ENCODE measurements at places on chromosomes 7 and 10.

GRCh38 chr10:35456784-35457183, 120.5 kb downstream of the CCNY start:
- no peak for DNase-seq

GRCh38 chr10:17734432-17735080, 17.4 kb upstream of the TMEM236 start:
- no peak for DNase-seq

DNA sequence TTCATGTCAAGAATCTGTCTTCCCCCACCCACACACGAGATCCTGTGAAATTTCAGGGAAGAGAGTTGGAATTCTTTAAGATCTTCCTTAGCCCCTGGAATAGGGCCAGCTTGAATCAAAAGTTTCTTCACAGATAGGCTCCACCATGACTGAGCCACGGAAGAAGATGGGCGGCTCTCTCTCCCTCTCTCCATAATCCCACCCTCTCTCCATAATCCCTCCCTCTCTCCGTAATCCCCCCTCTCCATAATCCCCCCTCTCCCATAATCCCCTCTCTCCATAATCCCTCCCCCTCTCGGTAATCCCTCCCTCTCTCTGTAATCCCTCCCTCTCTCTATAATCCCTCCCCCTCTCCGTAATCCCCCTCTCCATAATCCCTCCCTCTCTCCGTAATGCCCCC, 20.4 kb downstream of the SHH start:
- DNase-seq = no peak

DNA sequence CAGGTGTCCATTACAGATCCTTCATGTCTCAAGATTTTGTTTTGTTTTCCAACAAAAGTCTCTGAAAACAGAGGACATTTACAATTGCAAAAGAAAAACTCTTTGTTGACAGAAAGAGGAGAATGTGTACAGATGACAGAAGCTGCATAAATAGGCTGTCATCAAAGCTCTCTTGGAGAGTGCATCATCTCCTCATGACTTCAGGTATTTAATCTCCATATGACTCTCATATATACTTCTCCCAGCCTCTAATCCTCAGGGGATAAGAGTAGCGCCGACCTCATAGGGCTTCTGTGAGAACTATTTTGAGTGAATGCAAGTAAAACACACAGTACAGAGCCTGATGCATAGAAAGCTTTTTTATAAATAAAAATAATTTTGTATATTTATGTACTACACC, 48.1 kb upstream of the SEPTIN7 start:
- no peak for DNase-seq

- no peak for DNase-seq
Observed at GRCh38 chr7:29926216-29926615, 63.4 kb downstream of the SCRN1 start.

DNA sequence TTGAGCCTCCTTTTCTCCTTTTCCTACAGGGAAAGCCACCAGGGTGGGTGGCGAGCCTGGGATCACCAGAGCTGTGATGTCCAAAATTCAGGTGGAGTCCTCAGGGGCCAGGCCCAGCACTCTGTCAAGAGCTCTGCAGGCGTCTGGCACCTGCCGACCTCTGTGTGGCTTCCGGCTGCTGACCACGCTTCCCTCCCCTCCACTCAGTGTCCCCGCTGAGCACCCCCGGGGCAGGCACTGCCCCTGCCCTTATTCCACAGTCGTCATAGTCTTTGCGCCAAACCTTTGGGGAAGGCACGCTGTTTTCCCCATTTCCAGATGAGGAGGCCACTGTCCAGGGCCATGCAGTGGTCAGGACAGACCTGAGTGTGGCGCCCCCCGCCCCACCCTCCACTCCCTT, 7.5 kb downstream of the MTG1 start:
- no peak for DNase-seq

DNA sequence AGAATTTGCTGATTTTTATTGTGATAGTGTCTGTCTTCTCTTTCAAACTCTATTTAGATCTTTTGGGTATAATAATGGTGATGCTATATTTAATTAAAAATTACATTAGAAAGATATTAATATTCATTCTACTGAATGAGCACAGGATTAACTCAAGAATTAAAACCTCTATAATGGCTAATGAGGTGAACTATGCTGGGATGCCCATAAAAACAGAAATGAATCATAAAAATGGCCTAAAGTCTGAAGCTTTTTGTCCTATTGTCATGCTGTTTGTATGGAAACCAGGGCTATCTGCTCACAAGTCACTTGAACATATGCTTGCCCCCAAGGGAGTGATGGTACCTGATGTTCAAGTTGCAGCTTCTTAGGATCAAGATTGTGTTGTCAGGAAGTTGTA, 76.2 kb upstream of the ICA1 start:
- no peak for DNase-seq

- no peak for DNase-seq
Observed at GRCh38 chr7:101517304-101517703, 111.8 kb downstream of the MYL10 start.

DNA sequence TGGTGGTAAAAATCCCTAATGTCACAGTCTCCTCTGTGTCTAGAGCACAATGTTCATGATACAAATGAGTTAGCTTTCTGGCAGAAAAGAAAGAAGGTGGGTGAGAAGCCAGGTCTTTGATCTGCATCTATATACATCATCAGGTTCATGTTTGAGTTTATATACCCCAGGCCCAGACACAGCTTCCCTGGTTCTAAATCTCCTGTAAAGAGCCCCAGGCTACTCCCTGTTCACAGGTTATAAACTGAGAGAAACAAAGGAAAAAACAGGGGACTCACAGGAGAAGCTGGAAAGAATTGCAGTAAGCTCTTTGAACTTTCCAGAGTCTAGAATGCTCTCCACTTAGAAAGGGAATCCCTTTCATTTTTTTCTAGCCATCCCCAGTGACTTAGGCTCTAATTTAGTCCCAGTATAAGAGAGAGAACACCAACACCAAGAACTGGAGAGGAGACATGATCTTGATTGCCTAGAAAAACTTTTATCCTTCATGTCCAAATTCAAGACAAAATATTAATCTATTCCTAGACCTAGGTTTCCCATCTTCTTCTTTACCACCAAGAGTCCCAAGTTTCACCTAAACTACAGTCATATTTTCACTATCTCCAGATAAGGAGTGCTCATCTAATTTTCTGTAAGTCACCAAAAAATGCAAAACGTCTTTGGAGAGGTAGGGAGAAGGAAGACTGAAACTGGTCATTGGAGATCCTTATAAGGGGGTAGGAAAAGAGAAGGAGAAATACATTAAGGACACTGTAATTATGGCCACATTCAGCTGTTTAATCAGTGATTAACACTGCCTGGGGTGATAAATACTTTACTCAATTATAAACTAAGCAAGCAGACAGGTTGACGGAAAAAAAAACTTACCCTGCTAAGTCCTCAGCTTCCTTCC, 469 bp downstream of the MSS51 start:
- DNase-seq = no peak

- no peak for DNase-seq
Observed at GRCh38 chr7:86978808-86979506, 80.5 kb downstream of the ELAPOR2 start.

DNA sequence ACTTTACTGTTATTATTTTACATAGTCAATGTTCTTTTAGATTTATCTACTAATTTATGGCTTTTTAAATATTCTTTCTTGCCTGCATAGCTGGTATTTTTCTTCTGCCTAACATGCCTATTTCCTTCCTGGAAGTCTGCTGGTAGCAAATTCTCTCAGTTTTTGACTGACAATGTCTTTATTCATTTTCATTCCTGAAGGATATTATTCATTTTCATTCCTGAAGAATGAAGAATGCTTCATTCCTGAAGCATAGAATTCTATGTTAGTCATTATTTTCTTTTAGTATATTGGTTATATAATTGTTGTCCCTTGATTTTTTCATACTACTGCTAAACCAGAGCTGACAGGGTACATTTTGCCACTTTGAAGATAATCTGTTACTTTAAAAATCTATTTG, 41.8 kb downstream of the TMEM168 start:
- no peak for DNase-seq

DNA sequence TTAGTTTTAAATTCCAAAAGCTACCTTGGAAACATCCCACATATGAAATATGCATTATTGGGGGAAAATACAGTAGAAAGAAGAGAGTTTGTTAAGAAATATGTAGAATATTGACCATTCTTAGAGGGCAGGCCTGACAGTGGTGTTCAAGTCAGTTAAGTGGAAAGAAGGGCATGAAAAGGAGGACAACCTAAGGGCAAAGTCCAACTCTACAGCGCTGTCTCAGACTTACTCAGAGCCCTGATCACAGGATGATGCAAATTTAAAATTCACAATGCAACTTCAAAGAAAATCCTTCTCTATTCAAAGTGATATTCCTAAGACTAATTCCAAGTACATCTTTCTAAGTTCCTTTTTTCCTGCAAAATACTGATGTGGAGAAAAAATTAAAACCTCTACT, 139.1 kb upstream of the LRRTM3 start:
- DNase-seq = no peak

DNA sequence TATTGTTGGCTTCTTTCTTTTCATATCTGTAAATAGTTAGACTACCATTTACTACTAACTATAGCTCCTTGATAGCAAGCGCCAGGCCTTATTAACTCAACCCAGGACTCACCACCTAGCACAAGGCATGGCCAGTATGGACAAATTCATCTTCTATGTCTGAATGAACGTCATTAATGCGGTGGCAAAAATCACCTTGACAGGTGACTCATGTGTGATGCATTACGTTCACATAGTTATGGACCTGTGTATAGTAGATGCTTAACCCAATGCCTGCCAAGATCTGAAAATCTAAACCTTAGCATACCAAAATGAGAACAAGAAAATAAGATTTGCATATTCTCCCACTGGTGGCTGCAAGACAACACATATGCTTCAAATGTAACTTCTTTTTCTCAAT, 300.8 kb downstream of the PARD3 start:
- no peak for DNase-seq

DNA sequence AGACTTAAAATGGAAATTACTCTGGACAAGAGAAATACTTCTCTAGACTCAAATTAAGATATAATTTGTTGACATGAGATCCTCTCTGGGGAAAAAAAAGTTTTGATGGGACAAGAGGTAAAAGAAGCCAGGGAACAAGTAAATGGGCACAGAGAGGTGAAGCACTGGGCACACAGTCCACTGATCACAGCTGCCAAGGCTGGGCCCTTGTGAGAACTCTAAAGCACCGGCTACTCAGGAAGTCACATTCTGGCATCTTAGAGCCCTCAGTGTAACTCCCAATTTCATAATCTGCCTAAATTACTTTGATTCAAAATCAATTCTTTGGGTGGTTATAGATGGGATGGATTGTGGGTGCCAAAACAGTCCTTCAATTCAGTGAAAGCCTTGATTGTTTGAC, 123.2 kb upstream of the CACNA2D1 start:
- DNase-seq = no peak

DNA sequence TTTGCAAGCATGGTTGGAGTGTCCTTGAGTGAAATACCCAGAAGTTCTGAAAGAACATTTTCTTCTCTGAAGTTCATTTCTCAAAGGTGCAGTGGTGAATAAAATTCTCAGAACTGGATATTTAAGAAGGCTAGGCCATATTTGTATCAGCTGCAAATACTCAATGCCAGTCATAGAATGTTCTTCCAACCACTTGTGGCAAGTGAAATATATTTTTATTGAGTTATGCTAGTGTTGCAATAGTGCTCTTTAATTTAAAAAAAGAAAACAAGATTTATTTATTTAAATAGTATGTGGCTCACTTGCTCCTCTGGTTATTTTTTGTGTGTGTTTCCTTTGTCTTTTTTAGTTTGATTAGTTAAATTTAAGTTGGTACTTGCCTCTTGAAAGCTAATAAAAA, 64.5 kb downstream of the PALS2 start:
- no peak for DNase-seq

DNA sequence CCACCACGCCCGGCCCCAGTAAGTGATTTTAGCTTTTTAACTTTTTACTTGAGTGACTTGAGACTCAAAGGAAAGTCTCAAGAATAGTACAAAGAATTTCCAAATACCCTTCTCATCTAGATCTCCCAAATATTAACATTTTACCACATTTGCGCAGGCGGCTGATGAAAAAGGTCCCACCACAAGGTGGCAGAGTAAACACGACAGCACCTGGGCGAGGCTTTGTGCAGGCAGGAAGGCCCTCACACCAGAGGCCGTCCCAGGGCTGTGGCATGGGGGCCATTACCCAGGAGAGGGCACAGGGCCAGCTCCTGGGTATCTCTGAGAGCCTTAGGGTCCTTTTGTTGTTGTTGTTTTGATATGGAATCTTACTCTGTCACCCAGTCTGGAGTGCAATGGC, 50.0 kb upstream of the WIPI2 start:
- DNase-seq = no peak

GRCh38 chr10:2817940-2818636, 249.3 kb upstream of the PFKP start:
- no peak for DNase-seq

- DNase-seq = no peak
Observed at GRCh38 chr10:101487399-101487798, 100.7 kb downstream of the POLL start.

- DNase-seq = no peak
Observed at GRCh38 chr10:106941297-106942034, 223.0 kb downstream of the SORCS1 start.

DNA sequence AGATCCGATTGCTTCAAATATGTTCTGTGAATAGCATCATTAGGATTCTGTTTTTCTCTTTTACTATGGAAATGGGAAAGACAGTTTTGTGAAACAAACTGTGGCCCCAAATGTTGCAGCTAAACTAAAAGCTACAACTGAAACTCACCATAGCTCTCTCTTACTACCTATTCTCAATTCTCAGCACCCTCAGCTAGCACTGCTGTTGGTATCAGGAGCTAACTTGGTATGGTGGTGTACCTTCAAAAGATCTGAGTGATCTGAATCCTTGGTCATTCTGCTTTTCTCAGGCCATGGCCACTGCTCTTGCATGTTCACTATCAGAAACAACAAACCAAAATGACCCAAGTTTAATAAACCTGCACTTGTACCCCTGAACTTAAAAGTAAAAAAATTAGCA, 1208.0 kb downstream of the SORCS1 start:
- no peak for DNase-seq

- no peak for DNase-seq
Observed at GRCh38 chr10:59678884-59679301, 30.8 kb downstream of the SLC16A9 start.

DNA sequence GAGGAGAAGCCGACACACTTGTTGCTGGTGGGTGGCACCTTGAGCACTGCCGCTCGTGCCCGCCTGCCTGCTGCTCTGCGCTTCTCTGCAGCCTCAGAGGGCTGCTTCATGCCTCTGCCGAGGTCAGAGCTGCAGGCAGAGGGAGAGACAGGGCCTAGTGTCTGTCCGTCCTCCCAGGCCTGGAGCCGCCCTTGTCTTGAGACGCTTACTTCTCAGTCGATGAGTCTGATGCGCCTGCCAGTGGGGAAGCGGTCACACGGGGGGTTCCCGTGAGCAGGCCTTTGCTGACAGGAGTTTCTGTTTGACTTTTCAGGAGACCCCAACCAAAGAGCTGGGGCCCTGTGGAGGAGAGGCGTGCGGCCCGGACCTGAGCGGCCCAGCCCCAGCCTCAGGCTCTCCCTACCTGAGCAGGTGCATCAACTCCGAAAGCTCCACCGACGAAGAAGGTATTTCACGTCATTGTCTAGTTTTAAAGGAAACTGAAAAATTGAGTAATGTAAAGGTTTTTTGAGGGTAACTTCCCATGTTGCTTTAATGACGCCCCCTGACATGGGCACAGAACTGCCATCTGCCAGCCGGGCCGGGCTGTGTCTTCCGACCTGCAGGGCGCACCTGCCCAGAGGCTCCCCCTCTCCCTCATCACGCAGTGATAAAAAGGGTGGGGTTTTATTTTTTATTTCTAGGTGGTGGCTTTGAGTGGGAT, 7.8 kb upstream of the BHLHA15 start:
- DNase-seq = no peak

GRCh38 chr10:55146032-55146431, 345.0 kb upstream of the PCDH15 start:
- no peak for DNase-seq

- DNase-seq = no peak
Observed at GRCh38 chr10:125114761-125115391, 45.5 kb downstream of the CTBP2 start.
